Dorsolateral prefrontal cortex (tissue), 122 donors: ENCODE measurements at places on chromosomes 16 and 17.

- no peak for DNase-seq
Measured at GRCh38 chr17:7992516-7992915, 9.9 kb upstream of the GUCY2D start.

GRCh38 chr16:49055824-49056545 lies 225.7 kb downstream of the CBLN1 start:
- DNase-seq = no peak

- no peak for DNase-seq
Measured at GRCh38 chr16:50086176-50086575, 20.4 kb downstream of the HEATR3 start.

DNA sequence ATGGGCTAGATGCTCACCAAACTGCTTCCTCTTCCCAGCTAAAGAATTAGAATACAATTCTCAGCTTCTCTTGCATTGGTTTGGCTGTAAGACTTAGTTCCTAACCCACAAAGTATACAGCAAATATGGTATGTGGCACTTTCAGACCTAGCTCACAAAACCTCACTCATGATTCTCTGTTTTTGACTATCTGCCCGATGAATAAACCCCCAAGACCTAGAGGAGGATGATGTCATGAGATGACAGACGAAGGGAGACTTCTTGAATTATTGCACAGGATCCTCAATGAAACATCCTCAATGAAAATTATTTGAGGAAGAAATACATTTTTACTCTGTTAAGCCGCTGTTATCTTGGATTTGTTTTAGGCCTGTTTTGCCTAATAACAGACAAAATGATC lies 14.3 kb downstream of the CNOT1 start:
- DNase-seq = no peak
